ENCODE measurements at places on chromosomes 5 and 9. TPM values are rescaled to one million over a fixed set of nuclear protein-coding genes. Genes with fewer than 3 reads are reported as not detected.

- DNase-seq, result peak; percentile 75
These were observed at the start of the genes SURF1 and SURF2 for GRCh38 chr9:133356391-133357091. SURF1 (minus strand) TSS chr9:133356487; CDS start chr9:133356453, 34 bp downstream. SURF2 (plus strand) TSS chr9:133356550; CDS start chr9:133356593, 43 bp downstream.

DNA sequence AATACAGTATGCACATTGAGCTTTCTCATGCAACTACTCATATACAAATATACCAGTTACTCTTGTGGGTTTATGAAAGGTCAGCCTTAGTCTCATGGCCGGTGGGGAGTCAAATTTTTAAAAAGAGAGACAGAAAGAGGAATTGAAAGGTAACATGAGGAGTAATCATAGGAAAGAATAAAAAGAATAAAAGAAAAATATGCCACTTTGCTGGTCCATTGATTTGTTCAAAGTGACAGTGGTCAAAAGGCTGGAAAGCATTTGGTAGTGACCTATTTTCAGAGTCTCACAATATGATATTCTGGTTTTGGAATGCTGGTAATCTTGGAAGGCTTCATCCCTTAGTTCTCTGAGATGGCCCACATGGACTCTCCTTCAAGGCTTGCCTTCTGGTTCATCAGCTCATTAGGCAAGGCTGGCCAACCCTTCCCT, 67.0 kb downstream of the ZNF366 start:
- DNase-seq, result no peak

GRCh38 chr5:142319105-142319504, 5.7 kb downstream of the SPRY4 start:
- DNase-seq, result no peak

Gene TAF11L8
- not detected for total RNA-seq

Gene HAVCR2
- 14.5 TPM for total RNA-seq

Gene MARCOL
- not detected for total RNA-seq

- DNase-seq, result no peak
These were observed 100.5 kb upstream of the GNAQ start for GRCh38 chr9:78131969-78132700.

- no peak for DNase-seq
These were observed 96.4 kb downstream of the DIRAS2 start for GRCh38 chr9:90546200-90546599.

GRCh38 chr9:103702572-103702971, 391.5 kb upstream of the SMC2 start:
- no peak for DNase-seq

GRCh38 chr9:89462817-89463683, 34.9 kb downstream of the SEMA4D start:
- no peak for DNase-seq

Gene PRSS3
- total RNA-seq, result not detected

DNA sequence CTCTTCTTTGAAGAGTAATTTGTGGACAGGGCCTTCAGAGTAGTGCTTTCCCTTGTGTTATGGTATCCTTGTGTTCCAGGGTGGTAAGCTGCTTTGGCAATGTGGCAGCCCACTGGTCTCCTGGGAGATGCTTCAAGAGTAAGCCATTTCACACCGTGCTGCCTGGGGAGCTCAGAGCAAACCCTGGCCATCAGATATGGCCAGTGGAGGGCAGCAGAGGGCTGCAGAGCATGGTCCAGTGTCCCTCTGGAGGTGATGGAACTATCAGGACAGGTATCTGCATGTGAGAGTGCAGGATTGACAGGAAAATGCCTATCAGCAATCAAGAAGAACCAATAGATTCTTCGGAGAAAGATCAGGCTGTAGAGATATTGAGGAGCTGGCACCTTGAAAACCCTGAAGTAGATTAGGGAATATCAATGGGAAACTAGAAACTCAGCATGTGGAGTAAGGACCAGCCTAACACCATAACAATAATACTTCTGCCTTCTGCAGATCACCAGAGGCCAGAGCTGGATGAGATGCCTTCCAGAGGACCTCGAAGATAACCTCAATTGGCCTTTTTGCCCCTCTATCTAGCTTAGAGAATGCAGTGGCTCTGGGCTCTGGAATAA, 90.8 kb downstream of the PLPPR1 start:
- DNase-seq, result no peak

- no peak for DNase-seq
These were observed 13.4 kb downstream of the NCS1 start for GRCh38 chr9:130185490-130186031.

- DNase-seq, result no peak
These were observed 318.7 kb upstream of the IRX1 start for GRCh38 chr5:3276896-3277295.

Gene CYLC2
- total RNA-seq, result not detected

DNA sequence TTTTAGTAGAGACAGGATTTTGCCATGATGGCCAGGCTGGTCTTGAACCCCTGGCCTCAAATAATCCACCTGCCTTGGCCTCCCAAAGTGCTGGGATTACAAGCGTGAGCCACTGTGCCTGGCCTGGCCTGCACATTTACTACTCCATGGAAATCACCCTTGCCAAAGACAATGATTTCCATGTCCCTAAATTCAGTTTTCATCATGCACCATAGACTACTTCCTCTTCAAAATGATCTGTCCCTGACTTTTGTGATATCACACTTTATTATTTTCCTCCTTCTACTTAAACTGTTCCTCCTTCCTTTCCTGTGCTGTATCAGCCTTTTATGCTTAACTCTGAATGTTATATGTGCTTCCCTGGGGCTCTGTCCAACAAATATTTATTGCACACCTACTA, 20.3 kb downstream of the SLC28A3 start:
- DNase-seq, result no peak

Gene TPRN
- 9.6 TPM for total RNA-seq

GRCh38 chr5:72265032-72265877, 54.8 kb downstream of the MRPS27 start:
- no peak for DNase-seq

DNA sequence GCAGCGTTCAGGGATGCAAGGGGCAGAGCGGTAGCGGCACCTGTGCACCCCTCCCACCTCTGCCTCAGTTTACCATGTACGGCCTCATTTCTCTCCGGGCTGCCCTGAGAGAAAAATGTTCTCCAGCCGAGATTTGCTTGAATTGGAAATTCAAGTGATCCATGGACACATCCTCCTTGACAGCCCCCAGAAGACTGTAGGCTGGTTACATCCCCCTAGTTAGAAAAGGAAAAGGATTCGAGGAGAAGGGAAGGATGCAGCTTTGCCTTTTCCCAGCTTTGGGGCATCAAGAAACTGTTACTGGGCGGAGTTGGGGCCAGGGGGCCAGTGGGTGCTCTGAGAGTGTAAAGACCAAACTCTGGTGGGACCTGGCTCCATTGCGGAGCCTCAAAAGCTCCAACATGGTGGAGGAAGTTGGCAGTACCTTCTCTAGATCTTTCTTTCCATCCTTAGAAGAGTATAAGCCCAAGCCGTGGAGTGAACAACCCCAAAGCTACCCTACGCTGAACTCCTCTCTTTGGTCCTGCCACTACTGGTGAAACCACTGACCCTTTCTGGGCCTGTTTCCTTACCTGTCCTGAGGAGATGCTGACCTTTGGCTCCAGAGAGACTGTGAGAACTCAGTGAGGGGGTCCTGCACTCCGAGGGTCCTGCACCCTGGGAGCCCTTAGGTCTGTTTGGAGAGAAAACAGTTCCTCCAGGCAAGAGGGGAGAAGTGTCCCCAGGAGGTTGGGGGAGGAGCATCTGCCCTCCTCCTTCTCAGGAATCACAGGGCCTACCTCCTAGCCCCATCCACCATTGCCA, 1.0 kb upstream of the BARX1 start:
- DNase-seq, result no peak

GRCh38 chr5:10485897-10486296, 44.2 kb downstream of the ROPN1L start:
- DNase-seq, result no peak

Gene FST
- 27.3 TPM for total RNA-seq

Gene PAX5
- not detected for total RNA-seq

- no peak for DNase-seq
These were observed 334.4 kb upstream of the ACTBL2 start for GRCh38 chr5:57817001-57817453.

DNA sequence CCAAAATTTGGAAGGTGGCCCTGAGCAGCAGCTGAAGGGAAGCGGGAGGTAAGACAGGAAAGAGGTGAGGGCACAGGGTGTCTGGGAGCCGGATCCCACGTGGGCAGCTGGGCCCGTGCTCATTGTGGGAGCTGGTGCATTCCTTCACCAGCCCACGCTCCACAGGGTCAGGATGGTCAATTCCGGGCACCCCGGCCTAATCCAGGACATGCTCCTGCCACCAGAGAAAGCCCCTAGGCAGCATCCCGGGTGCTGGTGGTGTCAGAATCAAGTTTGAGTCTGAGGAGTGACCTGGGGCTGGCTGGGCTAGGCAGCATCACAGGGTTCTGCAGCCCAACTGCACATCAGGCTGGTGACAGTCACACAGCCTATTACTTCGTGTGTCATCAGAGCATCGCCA, 7.1 kb upstream of the PDCD6 start:
- no peak for DNase-seq

- no peak for DNase-seq
These were observed 6.0 kb upstream of the NIPBL start for GRCh38 chr5:36870399-36871040.

DNA sequence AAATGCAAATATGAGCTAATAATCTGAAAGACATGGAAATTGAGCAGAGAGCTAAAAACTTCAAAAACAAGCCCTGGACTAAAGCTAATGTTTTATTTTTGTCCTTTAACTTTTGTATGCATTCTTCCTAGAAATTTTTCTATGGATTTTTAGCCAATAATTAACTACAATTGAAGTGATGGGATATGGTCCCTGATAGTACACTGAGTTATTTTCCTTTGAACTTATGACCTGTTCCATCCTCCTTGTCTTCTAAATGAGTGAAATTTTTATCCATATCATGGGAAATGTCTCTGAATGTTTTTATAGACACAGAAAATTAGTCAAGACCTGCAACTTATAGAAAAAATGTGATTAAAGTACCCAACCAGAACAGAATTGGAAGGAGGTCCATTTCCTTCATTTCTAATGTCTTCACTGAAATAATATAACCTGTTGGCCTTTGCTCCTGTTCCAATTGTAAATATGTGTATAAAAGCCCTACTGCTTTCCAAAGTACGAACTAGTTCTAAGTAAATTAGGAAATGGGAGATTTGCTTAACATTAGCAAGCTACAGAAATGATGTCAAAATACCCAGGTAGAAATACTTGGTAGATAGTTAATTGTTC, 11.3 kb upstream of the ERAP2 start:
- DNase-seq, result no peak

Gene SMIM33
- not detected for total RNA-seq

GRCh38 chr9:106916466-106917235, 53.7 kb downstream of the ZNF462 start:
- peak; percentile 20 for DNase-seq

DNA sequence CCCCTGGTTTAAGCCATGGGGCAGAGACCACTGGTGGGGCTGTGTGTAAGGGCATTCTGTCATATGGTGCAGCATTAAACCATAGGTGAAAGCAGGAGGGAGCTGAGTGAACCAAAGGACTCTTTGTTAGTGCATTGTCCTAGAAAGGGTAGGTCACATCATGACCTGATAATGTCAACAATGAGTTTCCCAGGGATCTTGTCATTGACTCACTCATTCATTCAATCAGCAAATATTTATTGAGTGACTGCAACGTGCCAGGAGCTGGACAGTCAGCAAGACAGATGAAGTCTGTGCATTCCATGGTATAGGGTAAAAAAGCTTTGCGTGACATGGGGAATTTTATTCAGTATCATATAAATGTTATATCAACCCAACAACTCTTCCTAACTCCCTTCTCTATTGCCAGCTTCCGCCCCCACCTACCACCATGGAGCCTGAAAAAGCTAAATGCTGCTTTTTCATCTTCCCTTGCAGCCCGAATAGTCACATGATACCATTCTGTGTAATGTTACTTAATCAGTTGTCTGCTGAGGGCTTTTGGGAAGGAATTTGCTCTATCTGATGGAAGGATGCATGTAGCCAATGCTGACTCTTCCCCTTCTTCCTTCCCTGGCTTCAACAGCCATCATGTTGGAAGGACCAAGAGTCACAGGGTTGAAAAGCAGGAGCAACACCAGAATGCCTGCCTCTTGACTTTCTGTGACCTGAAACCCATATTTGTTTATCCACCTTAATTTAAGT, 11.5 kb upstream of the OTULINL start:
- DNase-seq, result no peak

DNA sequence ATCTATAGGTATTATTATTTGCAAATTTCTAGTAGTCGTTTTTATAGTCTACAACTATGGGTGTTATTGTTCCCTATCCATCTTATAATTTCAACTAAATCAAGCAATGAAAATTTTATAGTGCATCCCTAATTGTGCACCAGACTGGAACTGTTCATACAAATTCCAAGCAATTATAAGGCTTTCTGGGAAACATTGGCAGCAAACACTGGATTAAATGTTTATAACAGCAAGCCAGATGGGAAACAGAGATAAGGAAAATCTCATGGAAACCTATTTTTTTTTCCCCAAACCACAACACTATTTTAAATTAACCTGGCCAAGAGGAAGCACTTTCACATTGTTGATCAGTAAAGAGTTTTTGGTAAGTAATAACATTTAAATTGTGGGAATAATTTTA, 524.3 kb downstream of the RASEF start:
- DNase-seq, result no peak

Gene UCK1
- 39.0 TPM for total RNA-seq

- DNase-seq, result no peak
These were observed 2.8 kb downstream of the ELAVL2 start for GRCh38 chr9:23823269-23823668.

Gene GFI1B
- total RNA-seq, result not detected

DNA sequence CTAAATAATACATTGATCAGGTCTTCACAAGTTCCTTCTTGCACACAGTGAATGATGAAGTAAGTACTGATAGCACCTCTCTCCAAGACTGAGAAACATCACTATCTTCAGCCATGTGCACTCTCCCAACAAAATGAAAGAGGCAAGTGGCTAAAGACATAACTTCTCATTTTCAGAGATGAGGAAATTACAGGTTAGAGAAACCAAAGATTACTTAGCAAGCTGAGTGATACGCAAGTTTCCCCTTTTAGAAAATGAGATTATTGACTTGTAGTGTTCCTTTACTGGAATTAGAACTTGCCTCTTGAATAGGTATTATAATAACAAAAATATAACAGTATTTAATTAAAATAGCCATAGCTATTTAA, 21.6 kb downstream of the CEMIP2 start:
- DNase-seq, result no peak

GRCh38 chr5:141960018-141960417, 2.0 kb upstream of the PCDH12 start:
- DNase-seq, result no peak

Gene ZNF354C
- 9.0 TPM for total RNA-seq

DNA sequence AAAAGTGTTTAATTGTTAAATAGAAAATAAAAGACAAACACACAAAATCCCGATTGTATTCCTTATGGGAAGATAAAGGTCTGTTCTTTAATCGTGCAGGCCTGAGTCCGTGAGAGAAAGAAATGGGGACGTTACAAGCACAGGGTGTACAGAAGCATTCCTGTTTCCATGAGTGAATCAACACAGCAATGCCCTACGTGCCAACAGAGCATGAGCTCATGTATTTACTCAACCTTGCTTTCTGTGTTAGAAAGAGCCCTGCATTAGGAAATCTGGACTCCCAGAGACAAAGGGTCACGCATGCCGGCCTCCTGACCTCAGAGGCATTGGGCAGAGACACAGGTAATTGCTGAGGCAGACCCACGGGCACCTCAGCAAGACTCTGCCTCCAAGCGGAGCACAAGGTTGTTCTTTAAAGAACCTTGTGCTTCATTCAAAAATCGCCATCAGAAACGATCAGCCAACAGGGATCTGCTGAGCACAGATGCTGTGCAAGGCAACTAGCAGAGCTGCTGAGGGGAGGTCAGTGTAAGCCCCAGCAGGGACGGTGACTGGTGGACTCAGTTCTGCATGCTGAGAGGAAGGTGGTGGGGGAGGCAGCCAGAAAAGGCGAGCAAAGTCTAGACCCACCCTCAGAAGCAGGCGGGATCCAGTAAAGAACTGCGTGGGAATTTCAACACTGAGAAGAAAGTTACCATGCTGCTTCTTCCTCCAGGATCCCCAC, 101.0 kb downstream of the TLE1 start:
- DNase-seq, result no peak

Gene SLIT3
- total RNA-seq, result 19.3 TPM
